Keratinocyte (primary cell): ENCODE measurements at places on chromosomes 2 and 18. TPM values are rescaled to one million over a fixed set of nuclear protein-coding genes. Genes with fewer than 3 reads are reported as not detected.
A peak's percentile ranks its signal among the peaks of the same experiment; 100 is the strongest.

The ASB18 gene
- not detected in 3 replicates for polyA plus RNA-seq

The ATAD2B gene
- polyA plus RNA-seq: 2.7 to 4.4 TPM (median 3.6 TPM) in 3 replicates

The CENPA gene
- polyA plus RNA-seq: 2.3 to 13.7 TPM (median 12.4 TPM) in 3 replicates

The TPO gene
- 0.04 to 0.07 TPM (median 0.05 TPM) in 3 replicates for polyA plus RNA-seq

The KCNK3 gene
- polyA plus RNA-seq: not detected in 3 replicates

The POTEJ gene
- not detected in 3 replicates for polyA plus RNA-seq

The PLCL1 gene
- polyA plus RNA-seq: 0.01 TPM in 2 of 3 replicates, not detected in the other

DNA sequence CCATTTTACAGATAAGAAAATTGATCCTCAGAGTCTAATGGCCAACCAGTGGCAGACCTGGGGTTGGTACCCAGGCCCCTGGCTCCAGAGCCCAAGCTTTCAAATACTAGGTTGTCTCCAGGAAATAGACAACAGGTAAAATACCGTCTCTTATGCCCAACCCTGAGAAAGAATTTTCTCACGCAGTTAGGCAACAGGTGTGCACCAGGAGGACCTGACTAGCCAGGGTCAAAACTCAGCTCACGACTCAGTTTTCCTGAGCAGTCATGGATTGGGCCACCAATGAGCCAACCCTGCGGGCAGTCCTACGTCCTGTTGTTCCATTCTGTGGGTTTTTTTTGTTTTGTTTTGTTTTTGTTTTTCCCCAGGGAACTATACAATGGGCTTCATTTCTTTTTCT lies 13.5 kb downstream of the TRIB2 start:
- peaks cover 3% of the 10 kb centered on the region for H3K4me1 ChIP-seq
- H3K27ac ChIP-seq: no peak overlapping the region
- DNase-seq: no peak
- H3K36me3 ChIP-seq: peaks cover 6% of the 10 kb centered on the region

DNA sequence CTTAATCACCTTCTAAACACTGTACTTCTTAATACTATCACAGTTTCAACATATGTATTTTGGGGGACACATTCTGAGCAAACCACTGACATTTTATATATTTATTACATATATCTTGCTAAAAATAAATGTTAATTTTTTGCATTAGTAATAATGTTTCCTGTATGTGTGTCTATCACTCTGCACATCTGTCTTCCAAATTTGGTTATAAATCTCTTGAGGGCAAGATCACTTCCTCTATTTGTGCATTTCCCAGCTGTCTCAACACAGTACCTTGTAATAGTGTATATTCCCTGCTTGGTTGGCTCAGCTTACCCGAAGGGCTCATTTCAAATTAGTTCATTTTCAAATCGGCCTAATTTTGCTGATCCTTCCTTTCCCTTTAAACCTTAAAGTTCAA lies 617.1 kb upstream of the GYPC start:
- no peaks in the 10 kb centered on the region for H3K27me3 ChIP-seq
- H3K27ac ChIP-seq: no peak overlapping the region
- no peaks in the 10 kb centered on the region for H3K36me3 ChIP-seq
- H3K4me1 ChIP-seq: no peaks in the 10 kb centered on the region
- DNase-seq: no peak
- no peak overlapping the region for H3K4me3 ChIP-seq

DNA sequence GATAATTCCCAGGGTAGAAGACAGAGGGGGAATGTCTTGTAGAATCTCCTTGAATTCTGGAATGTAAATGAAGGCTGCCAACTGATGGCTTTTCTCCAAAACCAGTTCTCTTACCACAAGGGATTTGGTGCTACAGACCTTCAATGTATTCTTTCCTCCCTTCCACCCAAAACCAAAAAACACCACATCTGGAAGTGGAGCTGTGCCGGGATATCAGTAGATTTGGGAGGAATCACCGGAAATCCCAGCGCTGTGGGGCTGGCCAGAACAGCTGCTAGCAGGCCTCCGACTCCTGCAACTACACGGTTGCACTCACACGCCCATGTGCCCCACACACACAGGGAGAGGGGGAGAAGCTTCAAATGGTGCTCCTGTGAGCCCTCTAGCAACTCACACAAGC lies 45.7 kb downstream of the RPL31 start:
- H3K4me1 ChIP-seq: peaks cover 17% of the 10 kb centered on the region
- H3K27ac ChIP-seq: peak overlapping the region; percentile 48
- no peak for DNase-seq
- no peak overlapping the region for H3K4me3 ChIP-seq
- H3K27me3 ChIP-seq: no peaks in the 10 kb centered on the region
- no peaks in the 10 kb centered on the region for H3K36me3 ChIP-seq

DNA sequence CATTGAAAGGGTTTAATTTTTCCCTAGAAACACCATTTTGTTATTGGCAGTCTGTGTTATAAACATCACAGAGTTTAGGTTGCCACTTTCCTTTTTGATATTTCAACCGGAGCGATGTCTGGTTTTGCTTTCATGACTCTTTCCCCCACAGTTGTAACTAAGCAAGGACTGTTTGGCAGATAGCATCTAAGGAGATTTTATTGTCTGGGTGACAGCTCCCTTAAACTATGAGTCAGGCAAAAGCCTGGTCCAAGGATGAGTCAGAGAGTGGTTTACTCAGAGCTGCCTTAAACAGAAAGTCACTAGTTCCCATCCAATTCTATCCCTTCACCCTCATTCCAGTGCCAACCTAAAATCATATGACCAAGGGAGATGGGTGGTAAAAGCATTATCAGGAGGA lies 341.6 kb upstream of the VWC2L start:
- no peak overlapping the region for H3K27ac ChIP-seq
- peak overlapping the region; percentile 20 for H3K4me3 ChIP-seq

DNA sequence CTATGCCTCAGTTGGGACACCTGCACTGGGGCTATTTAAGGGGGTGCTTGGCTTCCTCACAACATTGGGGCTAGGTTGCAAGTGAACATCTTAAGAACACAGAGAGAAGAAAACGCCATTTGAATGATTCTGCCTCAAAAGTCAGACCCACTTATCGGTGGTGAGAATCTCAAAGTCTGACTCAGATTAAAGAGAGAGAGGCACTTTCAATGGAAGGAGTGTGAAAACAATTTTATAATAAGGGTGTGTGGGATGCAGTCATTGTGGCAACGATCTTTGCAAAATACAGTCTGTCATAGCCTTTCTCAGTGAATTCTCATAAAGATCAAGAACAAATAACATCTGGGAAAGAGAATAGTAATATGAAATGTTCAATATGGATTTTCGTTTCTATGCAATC lies 41.8 kb downstream of the CCDC102B start:
- no peak overlapping the region for H3K27ac ChIP-seq
- no peak for DNase-seq
- H3K4me1 ChIP-seq: peaks cover 7% of the 10 kb centered on the region

- H3K27me3 ChIP-seq: no peaks in the 10 kb centered on the region
- H3K36me3 ChIP-seq: no peaks in the 10 kb centered on the region
- H3K27ac ChIP-seq: no peak overlapping the region
- no peaks in the 10 kb centered on the region for H3K4me1 ChIP-seq
These were observed 253.2 kb downstream of the L3MBTL4 start for GRCh38 chr18:6161549-6161948.

DNA sequence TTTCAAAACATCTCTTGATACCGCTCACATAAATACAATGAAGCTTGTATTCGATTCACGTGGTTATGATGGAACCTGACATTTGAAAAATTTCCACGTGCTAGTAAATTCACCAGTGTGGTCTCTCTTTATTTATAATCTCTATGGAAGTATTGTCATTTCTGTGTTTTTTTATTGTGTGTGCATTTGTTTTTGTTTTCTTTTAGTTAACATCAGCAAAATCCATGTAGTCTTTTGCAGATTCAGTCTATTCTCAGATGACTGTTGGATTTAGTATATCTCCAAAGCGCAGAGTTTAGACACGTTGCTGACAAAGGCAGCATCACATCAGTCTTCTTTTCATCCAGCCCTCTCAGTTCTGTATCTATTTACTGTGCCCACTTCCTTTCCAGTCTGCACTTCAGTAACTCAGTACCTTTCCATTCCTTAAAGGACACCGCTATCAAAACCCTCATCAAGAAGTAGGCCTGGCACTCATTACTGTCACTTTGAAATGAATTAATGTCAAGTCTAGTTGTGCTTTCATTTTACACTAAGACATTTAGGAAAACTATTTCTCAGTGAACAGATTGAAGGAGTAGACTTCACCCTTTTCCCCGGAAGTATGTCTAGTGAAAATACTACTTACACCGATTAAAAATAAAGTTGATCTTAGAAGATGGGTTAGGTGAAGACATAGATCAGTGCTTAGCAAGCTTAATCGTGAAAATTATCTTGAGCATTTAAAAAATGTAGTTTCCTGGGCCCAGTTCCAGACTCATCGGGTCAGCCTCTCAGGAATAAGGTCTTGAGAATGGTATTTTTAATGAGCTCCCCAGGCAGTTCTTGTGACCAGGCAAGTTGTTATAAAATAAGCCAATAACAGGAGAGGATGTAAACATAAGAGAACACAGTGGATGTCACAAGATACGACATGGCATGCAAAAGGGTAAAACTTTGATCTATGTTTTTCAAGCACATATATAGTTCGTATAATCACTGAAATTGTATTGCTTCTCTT lies 506.8 kb upstream of the ZEB2 start:
- no peaks in the 10 kb centered on the region for H3K27me3 ChIP-seq
- DNase-seq: no peak
- H3K4me1 ChIP-seq: no peaks in the 10 kb centered on the region
- H3K4me3 ChIP-seq: no peak overlapping the region
- H3K27ac ChIP-seq: no peak overlapping the region

- peaks cover 7% of the 10 kb centered on the region for H3K36me3 ChIP-seq
- DNase-seq: no peak
- no peak overlapping the region for H3K4me3 ChIP-seq
- H3K27me3 ChIP-seq: no peaks in the 10 kb centered on the region
- no peak overlapping the region for H3K27ac ChIP-seq
- H3K4me1 ChIP-seq: peaks cover 14% of the 10 kb centered on the region
These were observed 3.0 kb downstream of the ADCY3 start for GRCh38 chr2:24917086-24917485.

DNA sequence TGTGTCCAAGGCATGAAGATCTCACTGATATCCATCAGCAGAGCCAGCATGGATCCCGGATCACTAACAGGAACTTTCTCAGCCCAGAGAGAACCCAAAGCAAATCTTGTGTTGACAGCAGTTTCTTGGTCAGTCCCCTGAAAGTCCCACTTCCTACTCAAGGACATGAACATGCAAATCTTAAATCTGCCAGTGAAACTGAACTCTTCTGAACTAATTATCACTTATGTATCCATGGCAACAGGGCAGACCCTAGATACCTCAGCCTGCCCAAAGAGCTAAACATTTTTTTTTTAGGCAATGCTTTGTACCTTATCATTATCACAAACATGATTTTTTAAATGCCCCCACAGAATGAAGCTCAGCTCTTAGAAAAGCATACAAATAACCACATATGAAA lies 127.8 kb upstream of the DDX18 start:
- no peak for DNase-seq
- H3K4me1 ChIP-seq: no peaks in the 10 kb centered on the region
- H3K4me3 ChIP-seq: no peak overlapping the region
- H3K27ac ChIP-seq: no peak overlapping the region

GRCh38 chr18:78867131-78867530 lies 112.5 kb upstream of the SALL3 start:
- H3K4me1 ChIP-seq: no peaks in the 10 kb centered on the region
- no peaks in the 10 kb centered on the region for H3K27me3 ChIP-seq
- H3K36me3 ChIP-seq: no peaks in the 10 kb centered on the region
- DNase-seq: no peak
- H3K4me3 ChIP-seq: no peak overlapping the region
